ENCODE measurements at places on chromosomes 13 and 19.

- DNase-seq, result no peak
These were observed 69.9 kb upstream of the ANKRD10 start for GRCh38 chr13:110984798-110985197.

DNA sequence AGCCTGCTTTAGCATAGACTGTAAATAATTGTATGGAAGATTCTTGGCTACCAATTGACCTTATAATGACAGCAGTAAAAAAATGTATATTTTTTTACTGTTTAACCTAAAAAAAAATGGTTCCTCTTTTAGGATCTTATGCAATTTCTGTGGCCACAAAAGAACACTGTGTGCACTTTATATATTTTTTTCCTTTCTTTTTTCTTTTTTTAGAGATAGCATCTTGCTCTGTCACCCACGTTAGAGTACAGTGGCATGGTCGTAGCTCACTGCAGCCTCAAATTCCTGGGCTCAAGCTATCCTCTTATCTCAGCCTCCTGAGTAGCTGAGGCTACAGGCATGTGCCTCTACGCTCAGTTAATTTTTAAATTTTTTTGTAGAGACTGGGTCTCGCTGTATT lies 6.1 kb downstream of the FLT3 start:
- DNase-seq, result no peak

GRCh38 chr19:2509096-2509495 lies 33.2 kb downstream of the GADD45B start:
- DNase-seq, result no peak

- no peak for DNase-seq
These were observed 55.8 kb upstream of the SPATA13 start for GRCh38 chr13:24104723-24105122.

- DNase-seq, result no peak
These were observed at the start of gene NR2F6 for GRCh38 chr19:17245535-17245984. NR2F6 (minus strand) TSS chr19:17245919; CDS start chr19:17245220, 699 bp downstream.

GRCh38 chr19:45767410-45767880 lies 1.6 kb downstream of the SIX5 start:
- DNase-seq, result no peak

DNA sequence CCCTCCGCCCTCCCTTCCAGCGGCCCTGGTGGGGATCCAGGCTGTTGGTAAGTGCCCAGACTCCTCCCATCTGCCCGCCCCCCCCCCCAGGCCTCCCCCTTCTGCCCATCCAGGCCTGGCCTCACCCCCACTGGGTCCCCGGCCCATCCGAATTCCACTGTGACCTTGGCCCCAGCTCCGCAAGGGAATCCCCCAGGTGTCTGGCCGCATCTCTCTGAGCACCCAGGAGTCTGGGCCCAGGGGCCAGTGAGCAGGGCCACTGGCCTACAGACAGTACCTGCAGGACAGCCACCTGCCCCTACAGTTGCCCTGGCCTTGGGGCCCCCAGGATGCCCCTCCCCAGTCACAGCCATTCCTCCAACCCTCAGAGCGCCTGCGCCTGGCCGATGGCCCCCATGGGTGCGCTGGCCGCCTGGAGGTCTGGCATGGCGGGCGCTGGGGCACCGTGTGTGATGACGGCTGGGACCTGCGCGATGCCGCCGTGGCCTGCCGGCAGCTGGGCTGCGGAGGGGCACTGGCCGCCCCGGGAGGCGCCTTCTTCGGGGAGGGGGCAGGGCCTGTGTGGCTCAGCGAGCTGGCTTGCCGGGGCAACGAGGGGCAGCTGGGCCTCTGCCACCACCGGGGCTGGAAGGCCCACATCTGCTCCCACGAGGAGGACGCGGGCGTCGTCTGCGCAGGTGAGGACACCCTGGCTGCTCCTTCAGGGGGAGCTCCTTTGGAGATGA lies 912 bp downstream of the SSC5D start:
- no peak for DNase-seq

GRCh38 chr13:99630269-99630898 lies 129.1 kb downstream of the TM9SF2 start:
- no peak for DNase-seq

GRCh38 chr13:94115054-94115453 lies 364.4 kb downstream of the DCT start:
- no peak for DNase-seq

GRCh38 chr13:93283255-93283654 lies 56.6 kb downstream of the GPC6 start:
- no peak for DNase-seq

GRCh38 chr13:42334329-42334706 lies 62.4 kb downstream of the AKAP11 start:
- no peak for DNase-seq

DNA sequence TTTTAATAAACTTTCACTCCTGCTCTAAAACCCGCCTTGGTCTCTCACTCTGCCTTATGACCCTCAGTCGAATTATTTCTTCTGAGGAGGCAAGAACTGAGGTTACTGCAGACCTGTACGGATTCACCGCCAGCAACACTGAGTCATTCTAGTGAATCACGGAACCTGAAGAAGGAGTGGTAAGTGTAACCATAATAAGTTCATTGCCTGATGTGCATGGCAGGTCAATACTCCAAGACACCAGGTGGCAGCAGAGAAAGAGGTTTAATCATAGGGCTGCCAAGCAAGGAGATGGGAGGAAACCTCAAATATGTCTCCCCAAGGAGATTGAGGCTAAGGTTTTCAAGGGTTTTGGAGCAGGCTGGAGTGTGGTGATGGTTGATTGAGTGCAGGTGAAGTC lies 204.3 kb upstream of the IPO5 start:
- DNase-seq, result no peak

- no peak for DNase-seq
These were observed 62.2 kb downstream of the RASA3 start for GRCh38 chr13:114070098-114070799.

GRCh38 chr19:3660493-3661219 lies 34.1 kb upstream of the CACTIN start:
- DNase-seq, result no peak

- no peak for DNase-seq
These were observed 63.3 kb downstream of the DCLK1 start for GRCh38 chr13:36067746-36068381.

- DNase-seq, result no peak
These were observed 6.4 kb upstream of the PROZ start for GRCh38 chr13:113151745-113152690.

GRCh38 chr19:44755219-44755618 lies 6.7 kb downstream of the BCL3 start:
- DNase-seq, result no peak

GRCh38 chr13:105058517-105058916 lies 1476.9 kb downstream of the EFNB2 start:
- no peak for DNase-seq

DNA sequence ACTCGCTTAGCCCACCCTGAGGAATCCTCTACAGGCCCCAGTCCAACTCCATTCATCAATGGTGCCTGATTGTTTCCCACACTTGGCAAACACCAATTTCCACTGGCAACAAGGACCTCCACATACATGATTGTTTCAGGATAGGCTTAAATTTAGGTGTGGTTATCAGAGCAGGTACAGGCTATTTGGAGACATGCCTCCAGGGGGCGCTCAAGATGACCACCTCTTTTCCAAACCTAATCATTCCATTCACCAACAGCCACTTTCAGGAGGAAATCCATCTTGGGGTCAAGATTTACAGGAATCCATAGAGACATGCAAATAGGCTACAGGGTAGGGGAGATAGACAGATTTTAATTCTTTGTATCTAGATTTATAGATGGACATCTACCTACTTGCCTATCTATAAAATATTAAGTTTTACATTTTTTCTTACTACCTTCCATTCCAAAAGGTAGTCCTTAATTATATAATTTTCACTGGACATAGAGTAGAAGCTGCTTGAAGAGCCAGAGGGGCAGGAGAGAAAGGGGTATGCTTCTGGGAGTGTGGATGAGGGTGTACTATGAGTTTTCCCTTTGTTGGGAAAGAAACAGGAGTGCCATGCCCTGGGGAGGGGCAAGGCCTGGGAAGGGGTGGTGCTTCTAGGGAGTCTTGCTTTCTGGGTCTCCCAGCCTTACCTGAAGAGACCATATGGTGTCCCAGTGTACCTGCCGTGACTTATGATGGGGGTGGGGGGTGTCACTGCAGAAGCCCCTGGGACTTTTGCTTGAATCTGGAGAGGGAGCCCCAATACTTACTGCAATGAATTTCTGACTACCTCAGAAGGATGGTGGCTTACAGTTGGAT lies 14.1 kb upstream of the PCDH8 start:
- DNase-seq, result no peak

DNA sequence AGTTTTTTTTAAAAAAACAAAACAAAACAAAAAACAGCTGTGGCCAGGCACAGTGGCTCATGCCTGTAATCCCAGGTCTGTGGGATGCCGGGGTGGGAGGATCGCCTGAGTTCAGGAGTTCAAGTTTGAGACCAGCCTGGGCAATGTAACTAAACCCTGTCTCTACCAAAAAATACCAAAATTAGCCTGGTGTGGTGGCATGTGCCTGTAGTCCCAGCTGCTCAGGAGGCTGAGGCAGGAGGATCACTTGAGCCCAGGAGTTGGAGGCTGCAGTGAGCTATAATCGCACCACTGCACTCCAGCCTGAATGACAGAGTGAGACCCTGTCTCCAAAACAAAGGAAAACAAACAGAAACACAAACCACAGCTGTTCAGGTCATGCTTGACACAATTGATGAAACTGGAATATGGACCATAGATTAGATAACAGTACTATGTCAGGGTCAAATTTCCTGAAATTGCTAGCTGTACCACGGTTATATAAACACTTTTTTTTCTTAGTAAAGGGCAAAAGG lies 6.9 kb upstream of the ANGPTL4 start:
- DNase-seq, result no peak

- no peak for DNase-seq
These were observed 389.3 kb upstream of the PCDH9 start for GRCh38 chr13:67619351-67619994.

GRCh38 chr19:55242517-55242916 lies 14.0 kb upstream of the TMEM86B start:
- DNase-seq, result no peak

DNA sequence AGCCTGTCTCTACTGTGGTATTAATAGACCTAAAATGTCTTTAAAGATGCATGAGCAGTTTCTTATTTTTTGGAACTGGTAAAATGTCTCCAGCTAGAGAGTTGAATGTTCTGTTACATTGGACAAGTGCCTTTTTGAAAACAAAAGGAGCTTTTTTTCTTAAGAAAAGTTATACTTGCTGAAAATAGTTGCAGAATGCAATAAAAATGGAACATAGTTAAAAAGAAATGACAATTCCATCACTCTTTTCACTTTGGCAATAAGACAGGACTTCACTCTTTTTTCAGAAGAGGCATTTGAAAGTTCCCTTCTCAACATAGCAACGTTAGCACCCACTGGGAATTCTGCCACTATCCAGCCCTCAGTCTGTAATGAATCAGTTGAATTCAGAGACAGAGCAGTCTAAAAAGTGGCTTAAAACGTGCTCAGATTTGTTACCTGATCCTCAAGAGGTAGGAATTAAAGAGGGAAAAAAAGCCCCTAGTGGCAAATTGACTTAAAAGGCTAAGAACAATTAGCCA lies 10.1 kb downstream of the RGCC start:
- no peak for DNase-seq

DNA sequence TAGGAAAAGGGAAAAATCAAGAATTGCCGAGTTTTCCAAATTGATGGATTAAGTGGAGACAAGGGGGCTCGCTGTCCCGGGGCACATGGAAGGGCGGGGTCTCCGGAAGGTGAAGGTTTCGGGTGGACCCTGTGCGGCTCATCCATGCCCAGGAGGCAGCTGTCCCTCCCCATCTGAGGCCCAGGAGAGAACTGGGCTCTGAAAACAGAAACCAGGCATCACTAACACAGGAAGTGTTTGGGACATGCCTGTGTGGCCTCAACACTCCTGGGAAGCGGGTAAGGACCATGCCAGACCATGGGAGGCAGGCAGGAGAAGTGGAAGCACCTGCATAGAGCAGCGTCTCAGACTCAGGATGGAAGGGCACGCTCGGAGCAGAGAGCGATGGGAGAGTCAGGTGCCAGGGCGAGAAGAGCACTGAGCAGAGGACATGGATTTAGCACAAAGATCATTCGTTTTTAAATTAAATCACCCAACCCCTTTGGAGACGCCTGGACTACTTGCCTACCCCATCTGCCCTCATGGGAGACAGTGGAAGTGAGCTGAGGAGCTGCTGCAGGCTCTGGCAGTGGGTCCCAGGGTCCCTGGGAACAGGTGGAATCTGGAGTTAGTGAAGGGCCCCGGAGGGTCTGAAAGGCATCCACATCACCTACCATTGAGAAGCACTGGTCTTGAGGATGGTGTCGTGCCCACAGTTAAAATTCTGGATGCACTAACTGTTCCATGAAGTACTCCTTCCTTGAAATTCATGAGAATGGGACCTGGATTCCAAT lies 183.2 kb upstream of the SOX1 start:
- no peak for DNase-seq

Measured in activated CD4-positive, alpha-beta T cell treated with anti-CD3 and anti-CD28 coated beads for 1 hour (primary cell).